ENCODE measurements at places on chromosomes 5 and 9.

GRCh38 chr5:16390825-16391224 lies 74.8 kb downstream of the ZNF622 start:
- H3K4me3 ChIP-seq = no peak overlapping the region
- no peaks in the 10 kb centered on the region for H3K27me3 ChIP-seq
- H3K27ac ChIP-seq = no peak overlapping the region
- no peaks in the 10 kb centered on the region for H3K4me1 ChIP-seq

DNA sequence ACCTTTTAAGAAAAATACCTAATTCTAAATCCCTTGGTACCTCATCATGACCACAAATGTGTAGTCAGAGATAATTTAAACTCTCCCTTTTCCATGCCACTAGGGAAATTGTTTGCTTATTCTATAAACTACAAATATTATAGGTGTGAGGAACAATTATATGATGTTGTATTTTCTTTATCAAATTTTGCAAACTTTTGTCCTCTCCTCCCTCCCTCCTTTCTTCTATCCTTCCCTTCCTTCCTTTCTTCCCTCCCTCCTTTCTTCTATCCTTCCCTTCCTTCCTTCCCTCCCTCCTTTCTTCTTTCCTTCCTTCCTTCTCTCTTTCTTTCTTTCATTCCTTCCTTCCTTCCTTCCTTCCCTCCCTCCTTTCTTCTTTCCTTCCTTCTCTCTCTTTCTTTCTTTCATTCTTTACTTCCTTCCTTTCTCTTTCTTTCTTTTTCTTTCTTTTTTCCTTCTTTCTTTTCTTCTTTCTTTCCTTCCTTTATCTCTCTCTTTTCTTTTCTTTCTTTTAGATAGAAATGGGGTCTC lies 41.2 kb downstream of the SPZ1 start:
- no peak overlapping the region for H3K27ac ChIP-seq
- H3K4me1 ChIP-seq = no peaks in the 10 kb centered on the region
- H3K4me3 ChIP-seq = no peak overlapping the region
- no peaks in the 10 kb centered on the region for H3K36me3 ChIP-seq
- H3K27me3 ChIP-seq = no peaks in the 10 kb centered on the region
- no peak for DNase-seq

- no peak for DNase-seq
- no peaks in the 10 kb centered on the region for H3K4me1 ChIP-seq
- H3K4me3 ChIP-seq = no peak overlapping the region
- H3K27me3 ChIP-seq = no peaks in the 10 kb centered on the region
- H3K36me3 ChIP-seq = no peaks in the 10 kb centered on the region
Observed at GRCh38 chr5:120779674-120780073, 315.6 kb downstream of the PRR16 start.

- H3K4me3 ChIP-seq = no peak overlapping the region
- H3K27ac ChIP-seq = no peak overlapping the region
- H3K36me3 ChIP-seq = no peaks in the 10 kb centered on the region
- no peak for DNase-seq
- H3K4me1 ChIP-seq = no peaks in the 10 kb centered on the region
Observed at GRCh38 chr5:65172486-65173129, 309.1 kb downstream of the ADAMTS6 start.

DNA sequence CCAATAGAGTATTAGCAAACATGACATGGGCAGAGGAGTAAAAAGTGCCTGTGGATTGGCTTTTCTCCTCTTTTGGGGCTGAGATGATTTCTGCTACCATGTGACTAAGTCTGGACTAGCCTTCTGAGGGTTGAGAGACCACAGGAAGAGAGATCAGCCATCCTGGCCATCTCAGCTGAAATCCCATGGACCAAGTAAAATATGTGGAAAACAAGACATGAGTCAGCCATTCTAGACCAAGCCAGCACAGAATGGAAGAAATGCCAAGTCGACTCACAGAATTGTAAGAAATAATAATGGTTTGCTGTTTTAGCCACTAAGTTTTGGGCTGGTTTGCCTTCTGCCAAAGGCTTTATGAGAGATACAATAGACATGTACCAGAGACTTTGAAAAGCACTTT lies 377.8 kb downstream of the CHSY3 start:
- H3K27ac ChIP-seq = no peak overlapping the region
- H3K4me1 ChIP-seq = no peaks in the 10 kb centered on the region
- DNase-seq = no peak
- H3K36me3 ChIP-seq = no peaks in the 10 kb centered on the region
- no peak overlapping the region for H3K4me3 ChIP-seq
- no peaks in the 10 kb centered on the region for H3K27me3 ChIP-seq

GRCh38 chr9:98887918-98888510 lies 55.7 kb upstream of the COL15A1 start:
- H3K27me3 ChIP-seq = no peaks in the 10 kb centered on the region
- H3K27ac ChIP-seq = no peak overlapping the region
- no peaks in the 10 kb centered on the region for H3K36me3 ChIP-seq
- DNase-seq = no peak
- no peak overlapping the region for H3K4me3 ChIP-seq

DNA sequence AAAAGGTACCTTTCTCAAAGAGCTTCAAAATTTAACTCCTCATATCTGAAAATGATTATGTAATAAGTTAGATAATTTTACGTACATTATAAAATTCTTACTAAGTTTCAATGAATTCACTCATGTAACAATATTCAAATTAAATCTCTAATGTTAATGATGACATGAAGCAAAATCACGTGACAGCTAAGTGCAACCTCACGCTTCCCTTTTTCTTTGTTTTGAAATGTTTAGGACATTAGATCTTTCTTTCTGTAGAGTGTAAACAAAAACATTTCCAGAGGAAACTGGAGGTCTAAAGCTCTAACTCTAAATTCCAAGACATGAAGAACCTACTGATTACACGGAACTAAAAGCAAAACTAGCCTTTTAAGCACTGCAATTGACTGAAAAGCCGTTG lies 227.3 kb upstream of the TBCA start:
- no peaks in the 10 kb centered on the region for H3K36me3 ChIP-seq
- no peak for DNase-seq
- no peaks in the 10 kb centered on the region for H3K4me1 ChIP-seq
- no peak overlapping the region for H3K4me3 ChIP-seq
- H3K27ac ChIP-seq = no peak overlapping the region
- no peaks in the 10 kb centered on the region for H3K27me3 ChIP-seq

DNA sequence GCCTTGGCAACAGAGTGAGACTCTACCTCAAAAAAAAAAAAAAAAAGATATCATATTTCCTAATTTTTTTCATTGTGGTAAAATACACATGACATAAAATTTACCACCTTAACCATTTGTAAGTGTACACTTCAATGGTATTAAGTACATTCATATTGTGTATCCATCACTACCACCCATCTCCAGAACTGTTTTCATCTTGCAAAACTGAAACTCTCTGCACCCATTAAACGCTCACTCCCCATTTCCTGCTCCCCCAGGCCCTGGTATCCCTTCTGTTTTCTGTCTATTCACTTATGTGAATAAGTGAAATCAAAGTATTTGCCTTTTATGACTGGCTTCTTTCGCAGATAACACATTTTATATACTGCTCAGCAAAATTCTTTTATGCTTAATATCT lies 12.8 kb downstream of the LRRC8A start:
- no peak overlapping the region for H3K4me3 ChIP-seq
- no peak for DNase-seq
- no peaks in the 10 kb centered on the region for H3K27me3 ChIP-seq
- H3K27ac ChIP-seq = no peak overlapping the region
- H3K4me1 ChIP-seq = peaks cover 29% of the 10 kb centered on the region
- H3K36me3 ChIP-seq = no peaks in the 10 kb centered on the region

DNA sequence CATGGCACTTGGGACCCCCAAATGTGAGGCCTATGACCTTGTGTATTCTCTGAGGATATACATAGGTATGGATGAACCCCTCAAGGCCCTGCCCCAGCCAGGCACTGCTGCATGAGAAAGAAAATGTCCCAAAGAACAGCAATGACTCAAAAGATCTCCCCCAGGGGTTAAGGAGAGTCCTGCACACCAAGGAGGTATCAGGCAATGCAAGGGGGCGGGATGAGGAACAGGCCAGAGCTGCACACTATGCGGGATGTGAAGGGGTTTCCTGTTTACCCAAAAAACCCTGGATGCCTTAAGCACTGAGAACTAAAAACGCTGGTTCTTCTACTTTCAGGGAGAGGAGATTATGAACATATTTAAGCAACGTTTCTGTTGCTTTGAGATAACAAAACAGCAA lies 3.4 kb downstream of the RAPGEF1 start:
- no peak for DNase-seq
- H3K36me3 ChIP-seq = no peaks in the 10 kb centered on the region
- H3K27ac ChIP-seq = peak overlapping the region; percentile 83
- no peak overlapping the region for H3K4me3 ChIP-seq

GRCh38 chr9:133155156-133155555 lies 8.6 kb downstream of the GBGT1 start:
- H3K36me3 ChIP-seq = no peaks in the 10 kb centered on the region
- H3K27ac ChIP-seq = no peak overlapping the region
- H3K4me1 ChIP-seq = no peaks in the 10 kb centered on the region
- DNase-seq = no peak
- H3K4me3 ChIP-seq = no peak overlapping the region
- no peaks in the 10 kb centered on the region for H3K27me3 ChIP-seq

DNA sequence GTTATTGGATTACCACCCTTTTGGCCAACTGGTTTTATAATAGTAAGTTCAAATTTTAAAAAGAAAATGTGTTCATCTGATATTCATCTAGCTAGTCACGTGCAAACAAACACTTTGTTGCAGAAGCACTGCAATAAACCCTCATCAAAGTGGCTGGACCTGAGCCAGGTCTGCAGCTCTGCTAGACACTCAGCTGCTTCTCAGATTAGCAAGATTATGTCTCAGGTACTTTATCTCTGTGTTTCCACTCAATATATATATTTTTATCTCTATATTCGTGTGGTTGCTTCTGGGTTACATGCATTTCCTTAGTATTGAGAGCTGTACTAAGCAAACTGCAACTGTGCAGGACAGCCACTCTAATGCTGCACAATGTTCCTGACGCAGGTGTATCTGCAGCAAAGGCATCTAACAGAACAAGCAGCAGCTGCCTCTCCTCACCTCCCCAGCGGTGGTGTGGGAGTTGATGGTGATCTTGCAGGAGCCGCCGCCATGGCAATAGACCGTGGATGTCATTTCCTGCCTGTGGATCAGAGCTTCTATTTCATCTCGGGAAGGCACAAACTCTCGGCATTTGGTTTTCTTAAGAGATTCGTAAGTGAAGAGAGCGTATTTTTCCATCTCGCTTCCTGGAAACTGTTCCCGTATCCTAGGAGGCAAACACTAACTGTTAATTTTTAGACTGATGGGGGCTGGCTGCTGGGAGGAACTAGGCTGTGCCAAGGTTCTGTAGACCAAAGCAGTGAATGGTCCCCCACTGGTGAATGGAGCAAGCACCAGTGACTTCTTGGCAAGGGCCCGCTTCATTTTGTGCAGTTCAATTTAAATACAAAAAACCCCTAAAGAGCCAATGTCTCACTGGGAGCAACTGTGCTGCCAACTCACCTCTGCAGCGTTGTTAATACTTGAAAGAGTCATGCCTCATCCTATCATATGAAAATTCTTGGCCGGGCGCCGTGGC lies 56.7 kb upstream of the RETREG1 start:
- DNase-seq = peak; percentile 53
- no peak overlapping the region for H3K4me3 ChIP-seq
- peaks cover 9% of the 10 kb centered on the region for H3K36me3 ChIP-seq
- no peak overlapping the region for H3K27ac ChIP-seq
- H3K27me3 ChIP-seq = no peaks in the 10 kb centered on the region
- H3K4me1 ChIP-seq = peaks cover 3% of the 10 kb centered on the region

DNA sequence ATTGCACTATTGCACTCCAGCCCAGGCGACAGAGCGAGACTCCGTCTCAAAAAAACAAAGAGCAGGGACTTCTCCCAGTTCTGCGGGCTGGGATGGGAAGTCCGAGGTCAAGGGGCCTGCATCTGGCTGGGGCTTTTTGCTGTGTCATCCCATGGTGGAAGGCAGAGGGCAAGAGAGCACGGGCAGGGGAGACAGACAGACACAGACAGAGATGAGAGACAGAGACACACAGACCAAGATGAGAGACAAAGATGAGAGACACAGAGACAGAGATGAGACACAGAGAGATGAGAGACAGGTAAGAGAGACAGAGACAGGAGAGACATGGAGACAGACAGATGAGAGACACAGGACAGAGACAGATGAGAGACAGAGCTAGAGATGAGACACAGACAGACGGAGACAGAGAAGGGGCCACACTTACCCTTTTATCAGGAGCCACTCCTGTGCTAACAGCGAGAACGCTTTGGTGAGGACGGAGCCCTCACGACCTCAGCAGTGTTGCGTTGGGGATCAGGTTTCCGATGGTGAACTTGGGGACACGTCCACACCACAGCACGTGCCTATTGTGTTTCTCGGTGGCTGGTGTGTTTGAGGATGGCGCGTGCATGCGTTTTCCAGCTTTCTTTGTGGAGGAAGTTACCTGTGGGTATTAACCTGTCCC lies 8.9 kb upstream of the TOR4A start:
- H3K27ac ChIP-seq = peak overlapping the region; percentile 79
- peak overlapping the region; percentile 19 for H3K4me3 ChIP-seq
- H3K27me3 ChIP-seq = no peaks in the 10 kb centered on the region
- H3K36me3 ChIP-seq = peaks cover 27% of the 10 kb centered on the region
- DNase-seq = no peak

DNA sequence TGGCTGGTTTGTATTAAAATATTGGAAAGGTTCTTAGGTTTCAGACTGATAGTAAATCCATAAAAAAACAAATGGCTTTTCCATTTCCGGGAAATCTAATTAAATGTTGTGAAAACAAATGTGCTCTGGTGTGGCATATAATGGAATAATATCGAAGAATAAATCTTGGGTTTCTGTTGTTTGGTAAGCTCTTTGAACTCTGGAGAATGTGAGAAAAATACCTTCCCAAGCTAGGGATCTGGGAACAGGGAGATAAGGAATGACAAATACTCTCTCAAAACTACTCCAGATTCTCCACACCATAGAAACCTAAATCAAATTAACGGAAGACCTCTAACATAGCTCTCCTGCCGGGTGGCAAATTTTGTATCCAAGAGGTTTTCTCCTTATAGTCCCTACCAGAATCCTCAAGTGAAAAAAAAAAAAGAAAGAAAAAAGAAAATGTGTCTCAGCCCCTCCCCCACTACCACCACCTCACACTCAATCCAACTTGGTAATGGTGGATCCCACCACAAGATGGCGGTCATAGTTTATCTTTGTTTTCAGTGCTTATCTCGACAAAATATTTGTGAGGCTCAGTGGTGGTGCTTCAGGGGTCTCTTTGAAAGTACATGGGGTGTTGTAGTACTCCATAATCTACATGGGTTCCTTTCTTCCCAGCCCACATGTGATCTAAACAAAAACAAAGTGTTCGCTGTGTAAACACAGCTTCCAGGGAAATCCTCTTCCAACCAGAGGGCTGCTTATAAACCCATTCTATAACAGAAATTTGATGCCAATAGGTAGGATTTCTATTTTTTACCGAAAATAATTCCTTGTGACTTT lies 54.5 kb upstream of the FST start:
- H3K27ac ChIP-seq = no peak overlapping the region
- H3K27me3 ChIP-seq = peaks cover 3% of the 10 kb centered on the region
- H3K4me3 ChIP-seq = no peak overlapping the region
- H3K4me1 ChIP-seq = no peaks in the 10 kb centered on the region
- no peaks in the 10 kb centered on the region for H3K36me3 ChIP-seq

- H3K27me3 ChIP-seq = no peaks in the 10 kb centered on the region
- H3K4me3 ChIP-seq = no peak overlapping the region
- no peak for DNase-seq
- H3K4me1 ChIP-seq = no peaks in the 10 kb centered on the region
Observed at GRCh38 chr5:84292788-84293653, 91.7 kb downstream of the EDIL3 start.

All from transverse colon (tissue), 4 donors.